Activated CD4-positive, alpha-beta memory T cell treated with anti-CD3 and anti-CD28 coated beads for 36 hours (primary cell): ENCODE measurements at places on chromosomes 4 and X.

DNA sequence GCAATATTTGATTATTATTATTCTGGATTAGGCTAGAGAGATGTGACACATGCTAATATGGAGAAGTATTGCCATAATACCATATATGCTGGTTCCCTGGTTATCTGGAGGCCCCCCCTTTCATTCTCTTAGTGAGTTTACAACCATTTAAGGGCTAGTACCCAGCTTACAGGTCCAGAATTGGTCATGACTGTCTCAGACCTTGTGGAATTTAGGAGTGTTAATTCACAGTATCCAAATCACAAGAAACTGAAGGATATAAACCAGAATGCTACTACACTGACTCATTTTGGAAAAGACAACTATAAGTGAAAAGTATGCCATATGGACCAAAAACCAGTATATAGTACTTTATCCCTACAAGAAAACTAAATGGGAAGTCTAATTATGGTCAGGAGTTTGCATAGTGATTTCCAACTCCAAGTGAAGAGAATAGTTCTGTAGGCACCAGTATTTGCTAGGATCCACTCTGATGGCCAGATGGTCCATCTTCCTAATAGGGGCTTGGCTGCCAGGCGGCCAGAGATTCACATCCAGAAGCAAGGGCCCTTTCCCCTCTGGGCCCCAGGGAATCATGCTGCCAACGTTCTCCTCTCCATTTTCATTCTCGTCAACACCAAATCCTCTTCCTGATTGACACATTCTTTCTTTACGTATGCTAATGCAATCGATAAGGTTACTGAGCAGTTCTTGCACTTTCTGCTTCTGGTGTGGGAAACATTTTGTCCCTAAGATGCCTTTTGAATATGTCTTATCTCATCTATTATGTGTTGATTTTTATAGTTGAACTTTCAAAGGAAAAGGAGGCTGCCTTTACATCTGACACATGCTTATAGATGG, 123.6 kb downstream of the SHROOM3 start:
- DNase-seq, result no peak

GRCh38 chr4:65670020-65670330, 314 bp downstream of the EPHA5 start:
- DNase-seq, result no peak

- no peak for DNase-seq
Observed at GRCh38 chr4:119314356-119314755, 7.6 kb downstream of the FABP2 start.

- no peak for DNase-seq
Observed at GRCh38 chr4:83629945-83630721, 94.2 kb downstream of the GPAT3 start.

DNA sequence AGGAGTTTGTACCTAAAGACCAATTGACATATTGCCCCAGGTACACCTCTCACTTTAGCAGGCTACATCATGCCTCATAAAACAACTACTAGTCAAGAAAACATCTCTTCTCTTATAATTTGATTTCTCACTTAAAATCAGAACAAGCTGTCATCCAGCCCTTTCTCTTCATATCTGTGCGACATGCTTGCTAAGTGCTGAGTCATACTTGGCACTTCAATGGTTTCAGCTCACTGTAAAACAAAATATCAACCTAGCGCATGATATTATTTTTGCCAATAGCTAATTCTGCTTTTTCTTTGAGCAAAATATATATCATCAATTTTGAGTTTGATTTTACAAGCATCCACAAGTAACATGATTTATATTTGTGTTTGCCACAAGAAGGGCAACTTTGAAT, 27.9 kb upstream of the FUNDC1 start:
- no peak for DNase-seq

DNA sequence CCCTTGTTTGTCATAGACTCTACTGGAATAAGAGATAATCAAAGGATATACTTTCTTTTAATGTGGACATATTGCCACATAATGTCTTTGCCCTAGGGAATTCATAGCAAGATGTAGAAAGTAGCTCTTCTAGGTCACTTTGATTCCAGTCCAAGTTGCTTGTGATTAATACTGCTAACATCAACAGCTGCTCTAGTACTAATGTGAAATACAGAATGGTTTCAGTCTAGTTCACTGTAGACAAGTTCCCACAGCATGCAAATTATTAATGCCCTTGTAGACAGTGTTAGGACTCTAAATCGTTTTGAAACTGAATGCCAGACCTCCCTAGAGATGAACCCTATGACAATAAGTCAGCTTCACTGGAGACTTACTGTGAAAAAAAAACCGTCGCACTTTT, 494.6 kb upstream of the ATOH1 start:
- DNase-seq, result no peak

GRCh38 chrX:20437683-20438082, 171.0 kb upstream of the RPS6KA3 start:
- no peak for DNase-seq

GRCh38 chr4:74625981-74626380, 168.3 kb downstream of the BTC start:
- DNase-seq, result no peak

GRCh38 chrX:81542255-81542654, 340.4 kb downstream of the SH3BGRL start:
- no peak for DNase-seq

- DNase-seq, result no peak
Observed at GRCh38 chrX:10045327-10046000, 78.3 kb downstream of the CLDN34 start.

DNA sequence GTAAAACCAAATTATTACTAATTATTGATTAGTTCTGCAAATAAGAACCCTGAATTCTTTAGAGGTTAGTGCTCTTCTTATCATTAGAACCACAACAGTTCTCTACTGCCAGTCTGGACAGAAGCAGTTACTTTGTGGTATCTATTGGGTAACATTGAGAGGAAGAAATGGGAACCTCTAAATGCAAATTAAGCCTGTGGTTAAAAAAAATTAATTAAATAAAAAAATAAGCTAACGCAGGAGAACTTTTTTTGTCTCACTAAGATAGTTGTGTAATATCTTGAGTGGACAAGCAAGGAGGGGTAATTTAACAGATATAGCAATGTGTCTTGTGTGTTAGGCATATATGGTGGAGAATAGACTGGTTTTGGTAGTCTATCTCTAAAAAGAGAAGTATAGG, 32.9 kb upstream of the TET2 start:
- no peak for DNase-seq

- no peak for DNase-seq
Observed at GRCh38 chr4:14700544-14700943, 301.7 kb upstream of the CPEB2 start.

DNA sequence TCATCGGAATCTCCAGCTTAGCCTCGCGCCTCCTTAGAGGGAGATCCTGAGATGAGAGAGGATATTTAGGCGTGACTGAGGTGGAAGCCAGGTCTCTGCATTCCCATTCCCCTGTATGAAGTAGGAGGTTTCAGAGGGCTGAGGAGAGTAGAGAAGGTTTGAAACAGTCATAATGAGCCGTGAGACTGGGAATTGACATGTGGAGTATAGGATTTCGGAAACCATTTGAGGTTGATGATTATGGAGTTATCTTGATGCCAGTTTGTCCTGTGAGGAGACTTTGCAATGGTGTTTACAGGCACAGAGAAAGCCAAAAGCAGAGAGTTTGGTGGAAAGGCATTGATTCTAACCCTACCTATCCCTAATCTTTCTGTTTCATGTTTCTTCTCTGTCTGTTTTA, 2.0 kb downstream of the CHST7 start:
- no peak for DNase-seq

- no peak for DNase-seq
Observed at GRCh38 chrX:50108264-50108663, 92.5 kb downstream of the AKAP4 start.

DNA sequence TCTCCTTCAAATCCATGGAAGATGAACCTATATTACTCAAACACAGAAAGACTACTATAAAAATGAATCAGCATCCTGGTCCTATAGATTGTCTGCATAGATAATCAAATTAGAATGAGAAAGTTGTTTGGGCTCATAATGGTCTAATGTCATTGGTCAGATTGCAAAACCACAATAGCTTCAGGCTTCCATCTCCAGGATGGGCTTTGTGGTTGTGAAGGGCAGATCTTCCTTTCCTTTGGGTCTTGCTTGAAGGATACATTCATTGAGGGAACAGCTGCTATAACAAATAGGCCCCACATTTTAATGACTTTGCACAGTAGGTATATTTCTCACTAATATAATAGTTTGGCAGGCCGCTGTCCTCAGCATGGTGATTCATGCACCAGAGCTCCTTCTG, 94.3 kb downstream of the REPS2 start:
- DNase-seq, result no peak

DNA sequence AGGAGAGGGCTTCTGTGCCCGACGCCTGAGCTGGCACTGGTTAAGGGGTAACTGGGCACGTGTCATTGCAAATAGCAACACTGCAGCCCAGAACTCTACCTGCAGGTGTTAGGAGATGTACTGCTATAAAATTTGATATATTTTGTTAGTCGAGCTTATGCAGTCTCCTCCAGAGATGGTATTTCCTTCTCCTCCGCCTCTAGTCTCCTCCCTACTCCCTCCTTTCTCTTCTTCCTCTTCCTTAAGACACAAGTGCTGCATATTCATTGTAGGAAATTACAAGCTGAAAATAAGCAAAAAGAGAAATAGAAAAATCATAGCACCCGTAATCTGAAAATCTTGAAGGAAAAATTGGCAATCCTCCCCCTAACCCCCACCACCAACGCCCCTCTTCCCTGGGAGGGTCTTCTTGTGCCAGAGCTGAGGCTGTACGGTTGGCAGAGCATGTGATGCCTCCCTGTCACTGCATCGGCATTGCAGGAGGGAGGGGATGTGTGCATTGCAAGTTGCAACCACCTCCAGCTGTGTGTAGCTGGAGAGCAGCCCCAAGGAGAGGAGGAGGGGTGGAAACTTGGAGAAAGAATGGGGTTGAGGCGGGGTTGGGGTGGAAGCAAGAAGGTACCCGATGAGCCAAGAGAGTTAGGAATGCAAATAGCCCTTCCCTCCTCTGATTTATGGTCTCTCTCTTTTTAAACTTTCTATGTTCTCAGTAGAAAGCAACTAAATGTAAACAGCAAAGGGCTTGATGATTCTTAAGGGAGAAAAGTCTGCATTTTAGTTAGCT, 48.3 kb upstream of the MND1 start:
- no peak for DNase-seq

DNA sequence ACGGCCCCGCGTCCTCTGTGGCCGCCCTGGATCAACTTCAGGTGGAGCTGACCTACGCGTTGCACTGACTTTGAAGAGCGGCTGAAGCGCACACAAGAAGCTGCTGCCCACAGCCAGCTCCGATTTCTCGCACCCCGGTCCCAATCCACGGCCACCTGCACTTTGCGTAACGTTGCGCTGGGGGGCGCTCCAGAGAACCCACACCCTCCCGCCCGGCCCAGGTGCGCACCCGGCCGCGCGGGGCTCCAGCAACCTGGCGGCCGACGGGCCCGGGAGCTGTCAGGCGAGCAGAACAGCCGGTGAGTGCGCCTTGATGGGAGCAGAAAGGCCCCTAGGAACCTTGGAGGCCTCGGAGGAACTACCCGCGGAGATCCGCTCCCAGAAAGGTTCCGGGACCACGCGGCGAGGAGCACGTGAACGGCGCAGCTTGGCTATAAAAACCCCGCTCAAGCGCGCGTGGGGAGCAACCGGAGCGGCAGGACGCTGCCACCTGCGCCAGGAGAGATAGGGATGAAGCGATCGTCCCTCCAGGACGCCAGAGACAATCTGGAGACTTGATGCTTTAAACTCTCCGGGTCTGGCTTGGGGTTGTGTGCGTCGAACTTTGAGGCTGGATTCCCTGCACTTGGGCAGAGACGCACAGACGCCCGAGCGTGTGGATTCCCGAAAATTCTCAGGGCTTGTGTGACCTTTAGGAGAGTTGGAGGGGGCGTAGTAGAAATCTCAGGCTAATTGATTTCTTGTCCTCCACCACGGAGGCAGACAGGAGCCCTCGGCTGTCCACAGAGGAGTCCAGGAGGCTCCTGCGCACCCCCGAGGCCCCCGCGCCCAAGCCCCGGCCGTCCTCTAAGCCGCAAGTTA, 591 bp upstream of the NWD2 start:
- DNase-seq, result no peak

DNA sequence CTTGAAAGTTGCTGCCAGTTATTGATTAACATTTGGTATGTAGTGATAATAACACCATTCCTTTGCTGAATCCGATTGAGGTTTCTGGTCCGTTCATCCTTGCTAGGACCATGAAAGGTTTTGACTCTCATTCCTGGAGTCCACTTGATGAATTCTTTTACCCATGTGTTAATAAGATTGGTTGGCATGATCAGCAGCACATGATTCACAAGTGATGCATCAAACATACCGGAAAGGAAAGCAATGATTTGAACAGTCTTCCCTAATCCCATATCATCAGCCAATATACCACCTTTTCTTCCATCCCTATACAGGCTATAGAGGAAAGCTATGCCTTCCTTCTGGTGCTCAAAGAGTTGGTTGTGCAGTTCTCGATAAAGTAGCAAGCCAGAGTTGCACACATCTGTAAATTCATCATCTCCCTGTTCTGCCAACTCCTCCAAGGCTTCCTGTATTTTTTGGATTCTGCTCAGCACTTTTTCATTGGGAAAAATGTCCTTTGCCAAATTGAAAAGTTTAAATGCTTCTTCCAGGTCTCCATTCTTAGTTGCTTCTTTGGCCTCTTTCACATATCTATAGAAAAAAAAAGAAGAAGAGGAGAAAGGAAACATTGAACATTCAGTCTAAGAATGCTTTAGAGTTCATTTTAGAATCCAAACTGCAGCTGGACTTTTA, 26.7 kb downstream of the PIN4 start:
- no peak for DNase-seq

DNA sequence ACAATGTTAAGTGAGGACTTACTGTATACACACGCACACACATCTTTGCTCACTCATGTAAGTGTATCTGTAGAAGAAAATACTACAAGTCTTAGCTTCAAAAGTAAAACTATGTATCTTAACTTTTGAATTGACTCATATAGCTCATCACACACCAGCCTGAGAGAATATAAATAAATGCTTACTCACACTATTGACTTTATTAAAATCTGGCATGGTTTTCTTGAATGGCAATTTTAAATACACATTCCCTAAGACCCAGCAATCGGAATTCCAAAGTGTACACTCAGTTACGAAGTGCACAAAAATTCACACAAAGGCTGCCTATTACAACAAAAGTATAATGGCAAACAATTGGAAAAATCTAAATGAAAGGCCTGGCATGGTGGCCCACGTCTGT, 2.0 kb downstream of the ERCC6L start:
- DNase-seq, result no peak

DNA sequence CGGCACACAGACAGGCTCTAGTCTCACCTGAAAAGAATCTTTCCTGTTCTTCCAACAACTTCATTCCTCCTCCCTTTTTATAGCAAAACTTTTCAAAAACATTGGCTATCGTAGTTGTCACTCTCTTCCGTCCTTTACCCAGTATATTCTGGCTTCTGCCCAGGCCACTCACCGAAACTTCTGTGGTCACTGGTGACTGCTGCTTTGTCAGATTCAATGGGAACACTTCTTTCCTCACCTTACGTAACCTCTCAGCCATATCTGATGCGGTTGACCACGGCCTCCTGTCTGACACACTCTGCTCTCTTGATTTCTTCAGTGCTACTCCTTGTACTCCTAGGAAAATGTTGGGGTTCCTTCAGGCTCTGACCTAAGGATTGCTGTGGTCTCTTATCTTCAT, 9.2 kb upstream of the RNF150 start:
- no peak for DNase-seq
